ENCODE measurements at places on chromosomes 5 and 9. TPM values are rescaled to one million over a fixed set of nuclear protein-coding genes. Genes with fewer than 3 reads are reported as not detected.

IL9 gene
- not detected for total RNA-seq

SEC16A gene
- total RNA-seq = 75.0 TPM

PCYOX1L gene
- 7.5 TPM for total RNA-seq

GRCh38 chr9:92223758-92224157 is 69.7 kb downstream of the IARS1 start:
- no peak for DNase-seq
- H3K36me3 ChIP-seq = peaks cover 51% of the 10 kb centered on the region
- H3K4me3 ChIP-seq = no peak overlapping the region
